Foreskin keratinocyte (primary cell): ENCODE measurements at places on chromosomes 7 and 10. TPM values are rescaled to one million over a fixed set of nuclear protein-coding genes. Genes with fewer than 3 reads are reported as not detected.

DNA sequence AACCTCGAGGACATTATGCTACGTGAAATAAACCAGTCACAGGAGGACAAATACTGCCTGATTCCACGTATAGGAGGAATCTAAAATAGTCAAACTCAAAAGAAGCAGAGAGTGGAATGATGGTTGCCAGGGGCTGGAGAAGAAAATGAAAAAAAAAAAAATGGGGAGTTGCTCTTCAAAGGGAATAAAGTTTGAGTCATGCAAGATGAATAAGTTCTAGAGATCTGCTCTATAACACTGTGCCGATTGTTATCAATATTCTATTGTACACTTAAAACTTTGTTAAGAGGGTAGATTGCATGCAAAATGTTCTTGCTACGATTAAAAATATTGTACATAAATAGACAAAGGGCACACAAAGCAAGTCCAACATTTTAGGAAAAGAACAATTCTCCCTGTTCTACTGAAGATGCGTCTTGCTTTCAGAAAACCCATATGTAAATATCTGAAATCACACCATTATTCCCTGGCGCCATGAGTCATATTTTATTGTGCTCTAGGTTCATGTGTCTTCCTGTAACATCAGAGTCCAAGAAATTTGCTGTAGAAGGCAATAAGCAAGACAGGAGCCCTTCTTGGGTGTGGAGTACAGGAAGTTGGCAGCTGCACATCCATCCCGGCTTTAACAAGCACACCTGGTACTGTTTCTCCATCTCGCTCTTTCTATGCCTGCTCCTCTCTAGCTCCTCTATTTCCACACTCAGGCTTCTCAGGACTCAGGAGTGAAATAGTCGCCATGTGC lies 145.9 kb downstream of the GFRA1 start:
- peak; percentile 63 for DNase-seq

The RADIL gene
- total RNA-seq, result 0.04 and 0.07 TPM in 2 replicates

DNA sequence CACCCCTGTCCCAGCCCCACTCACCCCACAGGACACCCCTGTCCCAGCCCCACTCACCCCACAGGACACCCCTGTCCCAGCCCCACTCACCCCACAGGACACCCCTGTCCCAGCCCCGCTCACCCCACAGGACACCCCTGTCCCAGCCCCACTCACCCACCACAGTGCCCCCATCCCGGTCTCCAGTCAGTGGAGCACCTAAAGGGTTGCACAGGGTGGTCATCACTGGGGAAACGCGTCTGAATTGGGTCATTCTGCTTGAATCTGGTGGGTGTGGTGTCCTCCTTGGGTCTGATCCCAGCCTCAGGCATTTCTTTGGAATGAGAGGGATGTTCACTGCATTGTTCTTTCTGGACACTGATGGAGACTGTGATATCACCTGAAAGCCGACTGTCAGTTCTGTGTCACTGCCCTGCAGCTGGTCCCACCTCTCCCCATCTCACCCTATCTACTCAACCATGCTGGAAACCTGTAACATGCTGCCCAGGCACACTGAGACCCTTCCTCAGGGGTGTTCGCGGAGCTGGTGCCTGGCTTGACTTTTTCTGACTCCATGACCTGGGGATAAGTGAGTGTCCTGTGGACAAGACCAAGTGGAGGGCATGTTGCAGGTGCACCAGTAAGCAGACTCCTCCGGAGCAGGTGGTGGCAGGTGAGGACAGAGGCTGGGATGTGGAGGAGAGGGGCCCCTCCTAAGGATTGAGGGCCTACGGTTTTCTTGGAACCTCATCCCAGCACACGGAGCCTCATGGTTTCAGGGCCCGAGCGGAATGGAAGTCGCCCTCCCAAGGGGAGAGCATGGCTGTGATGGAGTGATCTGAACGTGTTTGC lies 262.5 kb upstream of the PPP2R2D start:
- DNase-seq, result no peak

The ANKRD1 gene
- not detected in 2 replicates for total RNA-seq

DNA sequence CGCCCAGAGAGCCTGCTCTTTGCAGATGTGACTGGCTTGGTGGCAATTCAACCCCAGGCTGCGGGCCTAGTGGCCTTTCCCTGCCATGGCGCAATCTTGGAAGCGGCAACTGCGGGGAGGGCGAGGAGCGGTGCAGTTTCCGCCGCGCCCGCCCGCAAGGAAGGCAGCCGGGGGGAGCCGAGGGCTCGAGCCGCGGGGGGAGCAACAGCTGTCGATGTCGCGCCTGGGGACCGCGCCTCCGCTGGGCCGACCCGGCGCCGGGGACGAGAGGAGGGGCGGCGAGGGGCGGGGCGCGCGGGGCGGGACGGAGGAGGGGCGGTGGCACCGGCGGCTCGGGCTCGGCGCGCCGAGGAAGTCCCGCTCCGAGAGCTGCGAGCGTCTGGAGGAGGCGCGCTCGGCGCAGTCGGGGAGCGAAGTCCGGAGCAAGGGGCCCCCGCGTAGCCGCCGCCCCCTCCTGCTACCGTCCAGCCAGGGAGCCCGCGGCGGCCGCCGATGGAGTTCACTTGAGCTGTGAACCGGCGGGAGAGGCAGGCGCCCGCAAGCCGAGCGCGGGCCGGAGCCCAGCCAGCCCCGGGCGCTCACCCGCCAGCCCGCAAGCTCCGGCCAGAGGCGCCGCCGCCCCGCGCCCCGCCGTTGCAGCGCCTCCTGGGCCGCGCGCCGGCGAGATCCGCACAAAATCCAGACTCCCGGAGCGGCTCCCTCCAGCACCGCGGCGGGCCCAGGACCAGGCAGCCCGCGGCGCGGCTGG lies 438.1 kb upstream of the GALNT17 start:
- DNase-seq, result no peak

- peak; percentile 2 for DNase-seq
Observed at GRCh38 chr7:103851357-103851756, 138.1 kb downstream of the RELN start.

DNA sequence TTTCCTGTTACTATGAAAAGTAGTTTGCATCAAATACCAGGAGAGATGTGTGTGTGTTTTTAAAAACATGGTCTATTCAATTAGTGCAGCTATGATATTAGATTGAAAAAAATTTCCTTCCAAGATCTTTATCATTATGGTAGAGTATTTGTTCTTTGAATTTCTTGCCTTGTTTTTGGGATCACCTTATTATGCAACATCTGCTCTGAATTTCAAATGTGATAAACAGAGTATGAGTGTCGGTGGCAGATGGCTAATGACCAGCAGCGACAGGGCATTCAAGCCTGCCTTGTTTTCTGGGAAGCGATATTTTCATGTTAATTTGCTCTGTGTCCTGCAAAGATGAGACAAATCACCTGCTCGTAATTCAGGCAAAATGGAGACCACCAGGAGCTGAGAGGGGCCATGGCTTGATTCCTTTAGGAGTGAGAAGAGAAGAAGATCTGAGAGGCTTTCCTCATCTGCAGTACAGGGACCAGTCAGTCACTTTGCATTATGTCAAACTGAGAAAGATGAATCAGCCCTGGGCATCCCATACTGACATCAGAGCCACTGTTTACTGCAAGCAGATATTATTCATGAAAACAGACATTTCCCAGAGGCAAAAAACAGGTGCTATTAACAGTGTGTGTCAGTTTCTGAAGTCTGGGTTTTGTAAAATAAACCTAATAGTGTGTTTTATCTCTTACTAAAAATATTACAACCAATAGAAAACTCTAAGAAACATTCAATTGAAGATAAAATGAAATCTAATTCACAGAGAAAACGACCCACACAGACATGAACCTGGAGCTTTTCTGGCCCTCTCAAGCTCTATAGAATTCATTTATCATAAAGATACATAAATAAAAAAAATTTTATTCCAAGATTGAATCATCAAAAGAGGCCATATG lies 67.6 kb downstream of the CDK6 start:
- no peak for DNase-seq

The CCDC186 gene
- total RNA-seq, result 13.9 and 14.6 TPM in 2 replicates

The ZNF467 gene
- total RNA-seq, result 0.35 and 0.48 TPM in 2 replicates

GRCh38 chr7:82760831-82761230 lies 317.3 kb upstream of the CACNA2D1 start:
- no peak for DNase-seq

The ASAH2 gene
- total RNA-seq, result 3.5 and 4.0 TPM in 2 replicates
